ENCODE measurements at places on chromosomes 4 and X.

GRCh38 chr4:6755088-6755753 lies 27.3 kb upstream of the KIAA0232 start:
- no peak for DNase-seq

- no peak for DNase-seq
These were observed 22.5 kb upstream of the PRDX4 start for GRCh38 chrX:23644744-23645143.

- DNase-seq = no peak
These were observed 16.7 kb downstream of the PPP4R3C start for GRCh38 chrX:27446423-27446822.

GRCh38 chr4:95318483-95318882 lies 230.3 kb downstream of the UNC5C start:
- DNase-seq = no peak

DNA sequence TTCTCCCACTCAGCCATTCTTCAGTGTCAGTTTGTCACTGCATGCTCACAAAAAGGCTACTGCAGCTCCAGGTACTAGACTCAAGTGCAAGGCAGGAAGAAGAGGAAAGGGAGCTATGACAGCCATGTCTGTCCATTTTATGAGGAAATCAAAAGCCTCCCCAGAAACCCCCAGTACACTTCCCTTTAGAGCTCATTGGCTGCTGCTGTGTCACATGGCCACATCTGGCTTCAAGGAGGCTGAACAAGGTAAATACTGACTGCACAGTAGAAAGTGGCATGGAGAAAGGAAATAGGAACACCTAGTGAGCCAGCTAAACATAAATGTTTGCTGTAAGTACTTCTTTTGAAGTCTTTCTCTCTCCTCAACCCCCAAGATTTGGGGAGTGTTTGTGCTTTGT lies 67.2 kb upstream of the FRAS1 start:
- no peak for DNase-seq

- DNase-seq = no peak
These were observed 4.6 kb downstream of the JAKMIP1 start for GRCh38 chr4:6195602-6196319.

DNA sequence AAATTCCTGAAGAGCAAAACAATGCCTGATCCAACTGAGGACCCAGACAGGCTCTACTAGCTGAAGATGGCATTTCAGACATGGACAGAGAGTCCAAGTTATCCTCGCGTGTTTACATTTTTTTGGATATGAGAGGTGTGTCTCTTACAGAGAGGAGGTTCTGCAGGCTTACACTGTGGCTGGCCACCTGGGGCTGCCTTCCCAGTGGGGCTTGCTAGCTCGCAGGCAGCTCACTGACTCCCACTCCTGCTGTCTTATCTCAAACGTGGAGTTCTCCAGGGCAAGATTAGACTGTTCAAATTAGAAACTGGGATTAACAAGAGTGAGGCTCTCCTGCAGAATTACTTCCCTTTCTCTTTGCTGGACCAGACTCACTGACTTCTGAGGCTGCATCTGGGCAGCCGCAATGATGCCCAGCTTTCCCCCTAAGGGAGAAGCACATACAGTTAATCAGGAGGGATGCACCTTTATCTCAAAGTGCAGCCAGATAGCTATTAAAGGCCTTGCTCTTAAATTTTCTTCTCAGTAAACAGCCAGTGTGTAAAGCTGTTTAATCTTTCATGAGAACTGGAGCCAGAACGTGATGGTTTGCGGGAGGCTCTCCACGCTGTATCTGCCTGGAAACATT lies 123.0 kb downstream of the ENPP6 start:
- DNase-seq = no peak

- DNase-seq = no peak
These were observed 38.5 kb upstream of the STPG2 start for GRCh38 chr4:98181809-98182208.

- no peak for DNase-seq
These were observed 144.8 kb upstream of the PLAC1 start for GRCh38 chrX:134803060-134803459.

DNA sequence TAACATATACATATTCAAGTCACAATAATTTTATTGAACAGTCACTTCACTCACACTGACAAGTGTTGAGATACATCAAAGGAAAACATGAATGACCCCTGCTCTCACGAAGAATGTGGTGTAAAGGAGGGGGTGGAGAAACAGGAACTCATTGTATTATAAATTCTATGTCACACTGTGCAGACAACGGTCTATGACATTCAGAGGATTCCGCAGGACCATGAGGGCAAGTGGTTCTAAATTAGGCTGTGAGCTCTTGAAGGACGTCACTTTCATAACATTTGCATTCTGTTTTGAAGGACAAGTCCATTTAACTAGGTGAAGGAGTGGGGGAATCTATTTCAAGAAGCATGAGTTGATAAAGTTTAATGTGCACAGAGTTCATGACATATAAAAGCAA lies 415.2 kb upstream of the HS3ST1 start:
- no peak for DNase-seq

GRCh38 chr4:143084566-143084965 lies 100.2 kb upstream of the USP38 start:
- no peak for DNase-seq

- DNase-seq = no peak
These were observed 440.0 kb upstream of the PCDH10 start for GRCh38 chr4:132709056-132709455.

DNA sequence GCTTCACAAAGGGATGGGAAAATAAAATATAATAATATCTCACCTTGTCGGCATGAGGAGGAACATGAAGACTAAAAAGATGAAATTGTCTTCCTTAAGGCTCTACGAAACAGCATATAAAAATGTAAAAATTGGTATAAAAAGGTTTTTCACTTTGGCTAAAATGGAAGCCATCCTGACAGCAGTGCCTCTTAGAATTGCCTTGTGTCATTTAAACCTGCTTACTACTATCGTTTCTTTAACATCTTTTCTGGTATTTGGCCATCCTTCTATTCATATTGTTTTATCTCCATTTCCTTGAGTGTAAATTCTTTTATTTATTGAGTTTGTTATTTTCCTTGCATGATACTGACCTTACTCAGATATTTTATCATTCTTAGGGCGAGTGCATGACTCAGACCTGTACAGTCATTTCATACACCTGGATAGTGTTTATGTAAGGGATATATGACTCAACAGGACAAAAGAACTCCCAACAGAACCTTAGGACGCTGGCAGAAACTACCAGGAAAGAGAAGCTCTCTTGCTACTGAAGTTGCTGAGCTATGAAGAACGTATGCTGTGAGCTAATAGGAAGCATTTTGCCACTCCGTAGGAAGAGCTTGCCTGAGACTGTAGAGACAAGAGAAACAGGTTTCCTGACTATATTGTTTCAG lies 5.8 kb upstream of the CDKN2AIP start:
- no peak for DNase-seq

GRCh38 chr4:181264893-181265292 lies 978.3 kb upstream of the TENM3 start:
- DNase-seq = no peak

DNA sequence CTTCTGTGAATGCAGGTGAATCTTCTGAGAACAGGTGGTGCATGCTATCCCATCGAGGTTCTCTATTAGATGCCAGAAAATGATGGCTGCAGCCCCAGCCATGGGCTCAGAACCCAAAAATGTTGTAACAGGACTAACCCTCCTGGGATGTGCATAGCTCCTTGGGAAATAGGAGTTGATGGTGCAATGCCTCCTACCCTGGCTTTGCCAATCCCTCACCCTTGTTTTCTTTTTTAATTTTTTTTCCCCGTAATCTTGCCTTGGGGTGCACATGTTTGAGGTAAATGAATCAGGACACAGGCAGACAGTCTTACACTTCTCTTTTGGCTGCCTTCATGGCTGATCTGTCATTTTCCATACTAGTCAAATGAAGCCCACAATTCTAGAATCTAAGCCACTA lies 96.6 kb downstream of the KIT start:
- no peak for DNase-seq

DNA sequence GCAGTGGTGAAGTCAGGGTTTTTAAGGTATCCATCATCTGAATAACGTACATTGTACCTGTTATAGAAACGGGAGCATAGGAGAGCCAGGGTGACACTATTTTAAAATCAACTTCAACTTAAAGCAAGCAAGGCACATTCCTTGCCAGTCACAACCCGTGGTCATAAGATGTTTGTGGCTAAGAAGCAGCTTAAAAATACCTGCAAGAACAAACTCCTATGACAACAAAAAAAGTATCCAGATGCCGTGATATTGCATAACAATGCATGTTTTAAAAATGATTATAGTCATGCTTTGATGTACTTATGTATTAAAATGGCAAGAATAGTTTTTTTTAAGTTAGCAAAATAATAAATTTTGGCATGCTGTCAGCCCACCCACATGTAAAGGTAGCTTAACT lies 16.5 kb upstream of the SYNPO2 start:
- DNase-seq = no peak

- no peak for DNase-seq
These were observed 25.1 kb downstream of the PIR start for GRCh38 chrX:15468036-15468435.

DNA sequence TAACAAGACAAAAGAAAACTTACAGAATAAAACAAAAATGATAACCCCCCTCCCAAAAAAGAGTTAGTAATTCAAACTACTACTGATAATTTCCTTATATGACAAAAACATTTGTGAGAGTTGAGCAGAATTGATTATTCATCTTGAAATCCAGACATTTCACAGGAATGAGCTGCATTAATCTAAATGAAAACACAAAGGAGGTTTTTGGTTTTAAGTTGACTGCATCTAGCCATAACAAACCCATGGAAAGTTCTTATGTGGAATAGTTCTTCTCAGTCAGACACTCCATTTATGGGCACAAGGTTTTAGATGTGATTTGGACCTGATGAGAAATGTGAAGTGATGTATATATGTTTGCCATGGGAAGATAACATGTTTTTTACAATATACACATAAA lies 95.4 kb downstream of the VCX2 start:
- DNase-seq = no peak

DNA sequence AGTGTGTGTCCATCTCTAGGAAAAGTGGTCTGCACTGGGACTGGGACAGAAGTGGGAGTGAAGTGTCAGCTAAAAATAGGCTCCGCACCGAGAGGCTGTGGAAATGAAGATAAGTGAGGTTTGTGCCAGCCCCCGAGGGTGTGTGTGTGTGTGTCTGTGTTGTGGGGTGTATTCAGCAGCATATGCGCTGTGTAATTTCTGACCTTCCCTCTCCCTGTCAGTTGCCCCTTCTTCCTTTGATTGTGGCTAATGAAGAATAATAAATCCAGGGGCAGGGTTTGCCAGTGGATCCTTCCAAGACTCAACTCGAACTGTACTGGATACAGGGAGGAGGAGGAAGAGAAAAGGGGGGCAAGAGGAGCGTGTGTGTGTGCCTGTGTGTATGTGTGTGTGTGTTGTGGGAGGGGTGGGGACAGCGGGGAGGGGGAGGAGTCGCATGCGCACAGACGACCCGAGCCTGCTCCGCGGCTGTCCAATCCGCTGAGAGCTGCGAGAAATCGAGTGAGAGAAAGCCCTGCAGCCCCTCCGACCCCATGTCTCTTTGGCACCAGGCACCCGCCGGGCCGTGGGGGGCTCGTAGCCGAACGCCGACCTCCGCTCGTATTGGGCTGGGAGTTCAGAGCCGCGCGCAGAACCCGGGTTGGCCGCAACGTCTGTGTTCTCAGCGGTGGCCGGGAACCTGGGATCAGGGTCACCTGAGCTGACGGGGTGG lies 916 bp upstream of the POU4F2 start:
- DNase-seq = no peak

- peak; percentile 73 for DNase-seq
These were observed 34.5 kb upstream of the CYBB start for GRCh38 chrX:37745354-37745753.

GRCh38 chr4:149933120-149933519 lies 117.5 kb upstream of the IQCM start:
- no peak for DNase-seq

- no peak for DNase-seq
These were observed 82.4 kb upstream of the RBPJ start for GRCh38 chr4:26238426-26238777.

DNA sequence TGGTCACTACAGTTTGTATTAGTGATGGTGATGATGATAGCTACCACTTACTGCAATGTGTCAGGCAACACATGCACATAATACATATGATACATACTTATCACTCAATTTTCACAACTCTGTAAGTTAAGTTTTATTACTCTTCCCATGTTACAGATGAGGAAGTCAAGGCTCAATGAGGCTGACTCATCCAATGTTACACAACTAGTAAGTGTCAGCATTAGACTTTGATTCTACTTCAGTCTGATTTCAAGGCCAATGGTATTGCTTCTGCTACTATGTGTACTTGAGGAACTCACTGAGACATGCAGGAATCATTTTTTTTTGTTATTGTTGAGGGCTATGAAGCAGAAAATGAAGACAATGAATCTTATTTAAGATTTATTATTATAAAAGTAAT lies 96.4 kb upstream of the TRPC5OS start:
- DNase-seq = no peak

- DNase-seq = no peak
These were observed 421.4 kb upstream of the LCORL start for GRCh38 chr4:18442957-18443356.

DNA sequence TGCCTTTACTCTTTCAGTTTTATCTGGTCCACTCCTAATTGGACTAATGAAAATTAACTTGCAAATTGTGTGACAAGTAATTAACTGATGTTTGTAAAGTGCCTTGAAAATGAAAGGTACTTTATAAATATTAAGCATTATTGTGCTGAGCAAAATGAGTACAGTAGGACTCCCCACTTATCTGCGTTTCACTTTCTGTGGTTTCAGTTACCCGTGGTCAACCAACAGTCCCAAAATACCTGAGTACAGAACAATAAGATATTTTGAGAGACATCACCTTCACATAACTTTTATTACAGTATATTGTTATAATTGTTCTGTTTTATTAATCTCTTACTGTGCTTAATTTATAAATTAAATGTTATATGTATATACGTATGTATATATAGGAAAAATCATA lies 27.4 kb upstream of the JADE3 start:
- no peak for DNase-seq

DNA sequence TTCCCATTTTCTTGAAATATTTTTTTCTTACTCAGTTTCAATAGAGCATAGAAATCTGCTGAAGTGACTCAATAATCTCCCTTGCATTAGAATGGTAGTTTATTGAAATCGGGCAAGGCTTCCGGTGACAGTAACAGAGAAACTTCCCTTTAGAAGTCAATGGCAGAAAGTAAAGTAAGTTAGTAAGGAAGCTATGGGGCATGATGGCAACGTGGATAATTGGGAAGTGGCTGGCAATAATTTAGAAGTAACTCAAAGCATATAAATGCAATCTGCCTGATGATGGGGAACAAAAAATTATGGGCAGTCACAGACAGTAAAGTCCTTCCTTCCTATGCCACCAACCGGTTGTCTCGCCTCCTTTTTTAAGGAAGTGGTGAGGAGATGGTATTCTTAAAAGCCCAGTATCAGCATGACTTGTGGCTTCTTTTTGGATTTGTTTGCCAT lies 7.6 kb downstream of the CYBB start:
- no peak for DNase-seq
